ENCODE measurements at places on chromosomes 1 and 21. TPM values are rescaled to one million over a fixed set of nuclear protein-coding genes. Genes with fewer than 3 reads are reported as not detected.

GRCh38 chr1:61141288-61142042, 59.1 kb downstream of the NFIA start:
- peaks cover 30% of the 10 kb centered on the region for H3K4me1 ChIP-seq
- H3K27me3 ChIP-seq: no peaks in the 10 kb centered on the region
- no peaks in the 10 kb centered on the region for H3K36me3 ChIP-seq
- no peak for DNase-seq
- peak overlapping the region; percentile 20 for H3K4me3 ChIP-seq

GRCh38 chr1:87305151-87305550, 23.5 kb upstream of the LMO4 start:
- no peak overlapping the region for H3K27ac ChIP-seq
- H3K36me3 ChIP-seq: no peaks in the 10 kb centered on the region
- no peak for DNase-seq
- H3K27me3 ChIP-seq: no peaks in the 10 kb centered on the region
- no peak overlapping the region for H3K4me3 ChIP-seq

DNA sequence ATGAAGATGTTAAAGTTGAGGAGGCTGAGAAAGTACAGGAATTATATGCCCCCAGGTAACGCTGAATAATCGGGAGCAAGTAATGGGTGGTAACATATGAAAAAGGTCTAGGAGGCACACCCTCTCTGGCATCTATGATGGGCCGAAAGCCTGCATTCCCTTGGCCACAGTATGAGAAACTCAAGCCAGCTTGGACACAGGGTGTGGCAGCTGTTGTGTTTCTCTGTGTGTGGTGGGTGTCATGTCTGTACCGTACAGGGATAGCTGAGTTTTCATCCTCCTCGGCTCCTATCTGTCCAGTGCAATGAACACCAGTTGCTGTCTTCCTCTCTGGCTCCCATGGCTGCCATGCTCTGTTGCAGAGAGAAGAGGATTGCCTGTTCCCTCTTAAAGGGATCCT, 32.9 kb downstream of the NBPF3 start:
- DNase-seq: no peak
- no peak overlapping the region for H3K27ac ChIP-seq
- no peaks in the 10 kb centered on the region for H3K27me3 ChIP-seq
- no peak overlapping the region for H3K4me3 ChIP-seq
- H3K4me1 ChIP-seq: no peaks in the 10 kb centered on the region
- H3K36me3 ChIP-seq: no peaks in the 10 kb centered on the region

DNA sequence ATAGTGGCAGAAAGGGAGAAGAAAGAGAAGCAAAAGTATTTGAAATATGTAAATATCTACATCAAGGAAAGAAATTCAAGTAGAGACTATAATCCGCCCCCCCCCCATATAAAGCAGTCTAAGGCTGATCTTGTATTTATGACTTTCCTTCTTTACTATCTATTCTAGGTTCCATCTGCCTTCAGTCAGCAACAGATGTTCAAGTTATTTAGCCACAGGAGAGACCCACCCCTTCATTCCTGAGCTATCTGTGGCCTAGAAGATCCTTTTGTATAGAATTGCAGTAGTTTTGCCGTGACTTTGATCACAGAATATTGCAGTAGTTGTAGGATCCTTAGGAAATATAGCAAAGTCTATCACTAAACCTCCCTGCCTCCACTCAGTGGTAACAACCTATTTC, 10.7 kb upstream of the BSDC1 start:
- no peak overlapping the region for H3K4me3 ChIP-seq
- H3K27me3 ChIP-seq: no peaks in the 10 kb centered on the region
- no peaks in the 10 kb centered on the region for H3K4me1 ChIP-seq
- no peak for DNase-seq
- no peaks in the 10 kb centered on the region for H3K36me3 ChIP-seq
- no peak overlapping the region for H3K27ac ChIP-seq

DNA sequence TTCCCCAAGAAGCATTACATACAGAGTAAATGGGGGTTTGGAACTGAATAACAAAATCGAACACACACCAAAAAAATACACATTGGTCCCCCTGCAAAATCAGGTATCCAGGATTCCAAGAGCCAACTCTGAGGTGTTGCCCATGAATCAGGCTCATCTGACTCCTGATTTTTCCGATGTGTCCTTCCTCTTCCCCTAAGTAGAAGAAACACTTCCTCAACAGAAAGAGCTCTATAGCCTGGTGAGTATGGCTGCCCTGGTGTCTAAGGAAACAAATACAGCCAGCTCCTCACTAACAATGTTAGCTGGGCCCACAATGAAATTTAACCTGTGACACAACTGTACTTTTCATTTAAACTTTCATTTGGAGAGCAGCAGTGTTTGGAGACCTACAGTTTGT, 33.6 kb downstream of the ERI3 start:
- H3K4me3 ChIP-seq: no peak overlapping the region
- H3K27ac ChIP-seq: no peak overlapping the region
- no peak for DNase-seq

DNA sequence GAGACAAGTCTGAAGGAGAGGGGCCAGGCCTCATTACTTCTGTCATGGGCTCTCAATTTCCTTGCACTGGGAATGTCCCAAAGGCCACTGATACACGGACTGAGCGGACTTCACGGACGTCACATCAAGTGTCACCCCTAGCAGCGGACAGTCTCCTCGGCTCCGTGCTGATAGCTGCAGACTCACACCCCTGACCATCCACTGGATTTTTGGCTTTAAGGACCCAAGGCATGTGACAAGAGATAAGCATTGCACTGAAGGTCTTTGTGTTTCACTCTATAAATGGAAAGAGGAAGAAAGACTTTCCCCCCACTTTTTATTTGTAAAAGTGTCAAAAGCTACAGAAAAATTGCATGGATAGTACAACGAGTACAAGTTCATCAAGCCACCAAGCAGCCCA, 200.4 kb upstream of the FGGY start:
- no peak overlapping the region for H3K27ac ChIP-seq
- no peak for DNase-seq
- no peaks in the 10 kb centered on the region for H3K4me1 ChIP-seq
- H3K36me3 ChIP-seq: no peaks in the 10 kb centered on the region
- H3K27me3 ChIP-seq: no peaks in the 10 kb centered on the region

GRCh38 chr1:222829868-222830267, 15.0 kb downstream of the DISP1 start:
- H3K4me3 ChIP-seq: no peak overlapping the region
- H3K27me3 ChIP-seq: no peaks in the 10 kb centered on the region
- no peak overlapping the region for H3K27ac ChIP-seq
- peaks cover under 1% of the 10 kb centered on the region for H3K4me1 ChIP-seq
- DNase-seq: no peak

DNA sequence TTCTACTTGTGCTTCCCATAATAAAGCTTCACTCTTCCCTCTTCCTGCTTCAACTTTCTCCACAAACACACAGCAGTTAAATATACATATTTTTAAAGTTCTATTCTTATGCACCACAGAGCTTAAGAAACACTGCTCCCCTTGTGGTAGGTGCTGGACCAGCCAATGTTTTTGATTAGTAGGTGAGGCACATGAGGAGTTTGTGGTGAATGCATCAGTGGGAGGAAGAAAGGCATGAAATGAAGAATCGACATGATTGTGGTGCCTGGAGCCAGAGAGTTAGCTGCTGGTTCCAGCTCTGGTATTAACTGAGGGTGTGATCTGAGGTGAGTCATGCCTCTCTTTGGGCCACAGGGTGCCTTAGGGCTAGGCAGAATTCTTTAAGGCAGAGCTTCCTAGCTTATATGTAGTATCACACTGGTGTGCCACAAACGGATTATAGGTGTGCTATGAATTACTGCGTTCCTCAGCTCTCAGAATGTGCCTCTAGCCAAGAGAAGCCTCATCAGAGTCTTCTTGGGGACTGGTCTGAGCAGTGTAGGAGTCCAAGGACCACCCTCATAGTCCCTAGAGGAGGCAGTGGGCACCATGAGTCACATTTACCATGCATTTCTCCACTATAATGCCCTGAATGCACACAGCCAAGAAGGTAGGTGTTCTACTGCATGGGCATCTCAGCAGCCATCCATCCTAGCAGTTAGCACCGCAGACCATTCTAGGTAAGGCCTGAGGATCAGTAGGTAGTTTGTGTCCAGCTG, 97.4 kb upstream of the SGIP1 start:
- H3K4me3 ChIP-seq: no peak overlapping the region
- DNase-seq: no peak
- no peaks in the 10 kb centered on the region for H3K27me3 ChIP-seq
- H3K36me3 ChIP-seq: no peaks in the 10 kb centered on the region
- no peak overlapping the region for H3K27ac ChIP-seq
- no peaks in the 10 kb centered on the region for H3K4me1 ChIP-seq

GRCh38 chr1:86951430-86951829, 37.0 kb downstream of the HS2ST1 start:
- no peaks in the 10 kb centered on the region for H3K27me3 ChIP-seq
- H3K4me1 ChIP-seq: no peaks in the 10 kb centered on the region
- no peak overlapping the region for H3K4me3 ChIP-seq
- no peaks in the 10 kb centered on the region for H3K36me3 ChIP-seq
- DNase-seq: no peak

GRCh38 chr1:116511459-116512019, 59.3 kb downstream of the CD58 start:
- no peak overlapping the region for H3K27ac ChIP-seq
- H3K4me1 ChIP-seq: peaks cover 12% of the 10 kb centered on the region
- H3K27me3 ChIP-seq: no peaks in the 10 kb centered on the region
- no peak for DNase-seq
- no peaks in the 10 kb centered on the region for H3K36me3 ChIP-seq
- H3K4me3 ChIP-seq: no peak overlapping the region

- H3K4me1 ChIP-seq: no peaks in the 10 kb centered on the region
- no peak overlapping the region for H3K4me3 ChIP-seq
- no peaks in the 10 kb centered on the region for H3K36me3 ChIP-seq
- no peaks in the 10 kb centered on the region for H3K27me3 ChIP-seq
These were observed 13.2 kb upstream of the IGSF3 start for GRCh38 chr1:116680752-116681151.

SPRR2G gene
- not detected for total RNA-seq

DNAJC6 gene
- 3.7 TPM for total RNA-seq

Measured in thoracic aorta (tissue), 2 donors.